NCI-H187 treated with DMSO at 0.1 percent for 48 hours (cell line): ENCODE measurements at places on chromosomes 7 and 10.

DNA sequence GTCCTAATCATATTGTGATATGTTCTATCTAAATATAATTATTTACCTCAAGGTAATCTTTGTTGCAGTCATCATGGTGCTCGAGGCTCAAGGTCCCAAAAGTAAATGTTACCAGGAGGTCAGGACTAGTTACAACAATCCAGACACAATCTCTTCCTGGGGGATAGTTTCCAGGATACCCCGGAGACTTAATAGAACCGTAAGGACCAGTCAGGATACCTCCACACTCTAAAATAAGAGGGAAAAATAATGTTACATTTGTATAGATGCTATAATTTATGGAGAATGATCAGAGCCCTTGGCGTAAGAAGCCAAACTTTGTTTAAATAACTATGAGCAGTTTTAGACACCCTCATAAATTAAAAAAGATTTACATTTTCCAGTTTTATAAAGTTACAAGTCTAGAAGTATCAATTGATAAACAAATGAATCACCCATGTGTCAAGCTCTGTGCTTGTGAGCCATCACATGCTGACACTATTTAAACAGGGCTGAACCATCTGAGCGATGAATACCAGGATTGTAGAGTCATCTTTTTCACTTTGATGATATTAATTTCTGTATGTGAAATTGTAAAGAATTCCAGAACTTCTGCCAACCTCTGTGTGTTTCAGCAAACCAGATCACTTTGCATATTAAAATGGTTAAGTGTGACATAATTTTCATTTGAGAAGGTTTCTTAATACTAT, 41.3 kb downstream of the CUBN start:
- no peak for DNase-seq

GRCh38 chr10:86524225-86524962, 2.8 kb upstream of the WAPL start:
- no peak for DNase-seq

DNA sequence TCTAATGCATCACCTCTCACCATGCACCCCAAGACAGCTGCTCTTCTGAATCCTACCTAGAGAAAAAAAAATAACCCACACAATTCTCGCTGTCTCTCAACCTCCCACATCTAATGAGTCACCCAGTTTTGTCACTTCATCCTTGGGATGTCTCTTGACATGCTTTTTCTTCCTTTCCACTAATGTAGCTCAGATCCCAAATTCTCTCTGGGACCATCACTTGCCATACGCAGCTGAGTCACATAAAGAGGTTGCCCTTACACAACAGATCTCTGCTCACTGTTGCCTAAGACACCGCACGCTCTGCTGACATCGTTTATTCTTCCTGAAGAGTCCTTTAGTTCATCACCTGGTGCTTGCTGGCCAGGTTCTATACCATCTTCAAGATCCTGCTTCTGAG, 606.0 kb upstream of the GALNT17 start:
- DNase-seq, result no peak

- DNase-seq, result no peak
Measured at GRCh38 chr7:30429156-30429530, 49.4 kb downstream of the NOD1 start.

DNA sequence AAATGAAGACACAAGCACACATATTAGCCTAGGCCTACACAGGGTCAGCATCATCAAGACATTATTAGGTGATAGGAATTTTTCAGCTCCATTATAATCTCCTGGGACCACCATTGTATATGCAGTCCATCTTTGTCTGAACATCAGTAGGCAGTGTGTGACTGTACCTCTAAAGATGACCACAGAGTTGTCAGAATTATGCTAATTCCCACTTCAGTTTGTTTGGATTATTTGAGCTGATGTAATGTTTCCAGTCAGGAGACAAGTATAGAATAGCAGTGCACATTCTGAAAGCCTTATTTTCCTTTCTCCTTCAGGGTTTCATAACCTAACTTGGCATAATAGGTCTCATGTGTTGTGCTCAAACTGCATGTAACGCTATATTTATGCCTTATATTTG, 306.4 kb downstream of the NXPH1 start:
- DNase-seq, result no peak

DNA sequence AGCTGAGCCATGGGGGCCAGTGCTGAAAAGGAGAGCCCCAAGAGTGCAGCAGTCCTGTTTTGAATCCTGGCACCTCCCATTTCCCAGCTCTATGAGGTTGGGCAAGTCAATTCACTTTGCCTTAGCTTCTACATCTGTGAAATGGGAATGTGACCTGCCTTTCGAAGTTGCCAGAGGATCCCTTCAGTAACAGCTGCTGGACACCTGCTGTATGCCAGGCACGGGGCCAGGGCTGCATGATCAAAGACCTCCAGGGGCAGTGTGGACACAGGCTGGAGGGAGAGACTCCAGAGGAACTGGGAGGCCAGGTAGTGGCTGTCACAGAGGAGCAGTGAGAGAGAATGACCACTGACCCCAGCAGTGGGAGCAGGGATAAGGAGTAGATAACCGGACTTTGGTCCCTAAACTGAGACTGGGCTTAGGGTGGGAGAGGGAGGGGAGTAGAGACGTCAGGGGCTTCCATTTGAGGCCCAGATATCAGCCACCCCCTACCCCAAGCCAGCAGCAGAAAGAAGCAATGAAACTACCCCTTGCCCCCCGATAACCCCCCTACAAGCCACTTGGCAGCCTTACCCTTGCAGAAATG, 45.2 kb downstream of the SRRM3 start:
- no peak for DNase-seq

- no peak for DNase-seq
Measured at GRCh38 chr7:135075716-135076115, 72.2 kb upstream of the TMEM140 start.

GRCh38 chr7:46424934-46425333, 503.9 kb upstream of the IGFBP3 start:
- DNase-seq, result no peak

GRCh38 chr7:158470336-158470735, 117.3 kb downstream of the PTPRN2 start:
- DNase-seq, result no peak

DNA sequence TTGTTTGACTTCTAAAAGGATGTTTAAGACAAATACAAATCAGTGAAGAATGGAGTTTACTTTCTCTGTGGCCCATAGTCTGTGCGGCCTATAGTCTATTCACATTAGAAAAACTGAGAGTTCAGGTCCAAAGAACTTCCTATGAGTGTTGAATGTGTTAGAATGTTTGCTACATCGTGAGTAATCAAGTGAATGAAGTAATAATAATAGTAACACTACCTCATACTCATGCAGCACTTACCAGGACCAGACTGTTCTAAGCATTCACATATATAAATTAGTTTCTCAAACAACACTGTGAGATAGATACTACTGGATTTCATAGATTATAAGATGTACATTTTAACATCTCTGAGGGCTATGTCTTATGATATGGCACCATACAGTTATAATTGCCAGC, 70.4 kb downstream of the RALA start:
- no peak for DNase-seq
